ENCODE measurements at places on chromosomes 6 and 20. TPM values are rescaled to one million over a fixed set of nuclear protein-coding genes. Genes with fewer than 3 reads are reported as not detected.

Gene SYTL3
- 0.65 TPM for total RNA-seq

Gene TRIM10
- not detected for total RNA-seq

Gene JPH2
- total RNA-seq, result under 0.01 TPM

Gene RFX6
- not detected for total RNA-seq

Gene SLC17A3
- total RNA-seq, result not detected

Gene CRISP2
- not detected for total RNA-seq

All from epithelial cell of umbilical artery (primary cell).